Lower lobe of right lung (tissue), 2 donors: ENCODE measurements at places on chromosomes 7 and 10. TPM values are rescaled to one million over a fixed set of nuclear protein-coding genes. Genes with fewer than 3 reads are reported as not detected.

The PALD1 gene
- total RNA-seq: 16.0 TPM

The MCU gene
- total RNA-seq: 24.2 TPM

The AP4M1 gene
- 16.5 TPM for total RNA-seq

DNA sequence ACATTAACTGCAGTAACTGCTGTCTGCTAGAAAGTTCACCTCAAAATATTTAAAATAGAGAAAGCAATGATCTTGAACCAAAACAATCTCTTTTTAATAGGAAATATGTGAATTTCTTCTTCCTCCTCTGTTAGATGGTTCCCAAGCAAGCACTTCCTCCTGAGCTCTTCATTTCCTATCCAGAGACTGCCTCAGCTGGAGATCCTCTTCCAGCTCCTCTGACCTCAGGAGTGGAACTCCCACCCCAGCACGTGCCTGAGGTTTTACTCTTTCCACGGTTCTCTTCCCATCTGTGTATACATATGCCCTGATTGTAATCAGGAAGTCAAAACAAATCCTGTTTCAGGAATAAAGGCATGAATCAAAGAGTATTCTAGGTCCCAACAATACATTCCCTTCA, 5.6 kb downstream of the DENND11 start:
- no peak for DNase-seq

The GLCCI1 gene
- 63.9 TPM for total RNA-seq

DNA sequence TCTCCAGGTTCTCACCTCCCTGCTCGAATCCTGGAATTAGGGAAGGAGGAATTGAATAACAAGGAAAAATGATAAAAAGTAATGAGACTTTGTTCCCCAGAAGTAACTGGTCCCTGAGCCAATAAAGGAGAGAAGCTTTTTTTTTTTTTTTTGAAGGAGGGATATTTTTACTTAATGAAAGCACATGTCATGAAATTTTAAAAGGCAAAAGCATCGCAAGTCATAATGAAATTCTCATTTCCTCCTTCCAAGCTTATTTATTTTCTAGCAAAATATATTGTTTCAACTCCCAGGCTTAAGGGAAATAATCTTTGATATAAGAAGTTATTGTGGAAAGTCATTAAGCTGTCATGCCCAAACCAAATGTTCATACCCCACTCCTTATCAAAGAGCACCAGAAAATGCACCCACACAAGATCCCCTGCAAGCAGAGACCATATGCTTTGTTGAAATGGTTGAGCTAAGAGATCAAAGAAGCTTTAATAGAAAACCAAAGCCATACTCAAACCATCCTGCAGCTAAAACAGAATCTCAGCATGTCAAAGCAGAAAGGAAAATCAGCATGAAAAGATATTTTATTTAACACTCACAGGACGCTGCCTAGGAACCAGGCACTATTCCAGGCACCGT, 16.7 kb upstream of the ABCC2 start:
- no peak for DNase-seq

GRCh38 chr7:130899071-130899560, 165.1 kb upstream of the KLF14 start:
- DNase-seq: no peak

GRCh38 chr10:15640536-15641085, 79.1 kb downstream of the ITGA8 start:
- DNase-seq: no peak

DNA sequence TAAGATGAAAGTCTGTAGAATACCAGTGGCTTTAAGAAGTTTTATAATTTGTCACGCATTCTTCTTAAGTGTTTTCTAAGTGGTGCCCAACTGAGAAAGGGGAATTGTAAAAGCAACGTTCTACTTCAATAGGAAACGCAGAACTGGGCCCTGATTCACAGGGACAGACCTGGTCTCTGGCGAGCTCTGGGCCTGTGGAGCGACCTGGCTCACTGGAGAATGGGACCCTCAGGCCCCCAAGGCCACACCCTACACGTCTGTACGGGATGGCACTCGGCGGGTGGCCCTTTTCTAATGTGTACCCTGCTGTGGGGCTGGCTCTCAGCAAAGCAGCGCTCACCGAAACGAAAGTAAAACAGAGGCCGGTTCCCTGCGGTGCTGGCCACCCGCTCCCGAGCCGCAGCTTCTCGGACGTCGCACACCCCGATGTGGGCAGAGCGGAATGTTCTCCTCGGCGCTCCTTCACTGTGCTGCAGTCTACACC, 205.0 kb downstream of the DIP2C start:
- DNase-seq: no peak

DNA sequence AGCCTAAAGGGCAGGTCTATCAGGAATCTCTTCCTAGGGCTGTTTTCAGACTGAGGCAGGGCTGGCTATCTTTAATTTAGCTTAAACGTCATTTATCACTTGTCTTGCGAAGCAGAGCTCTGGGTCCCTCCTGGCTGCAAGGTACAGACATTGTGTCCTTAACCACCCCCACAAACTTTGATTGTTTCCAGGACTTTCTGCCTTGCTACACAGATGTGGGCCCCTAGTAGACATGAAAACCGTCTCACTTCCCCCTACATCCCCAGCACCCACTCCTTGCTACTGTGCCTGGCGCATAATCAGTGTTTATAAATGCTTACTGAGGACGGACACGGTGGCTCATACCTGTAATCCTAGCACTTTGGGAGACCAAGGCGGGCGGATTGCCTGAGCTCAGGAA, 54.5 kb downstream of the PIP4K2A start:
- DNase-seq: no peak

GRCh38 chr7:96671854-96672253, 37.8 kb downstream of the SEM1 start:
- no peak for DNase-seq

The FXYD4 gene
- not detected for total RNA-seq

DNA sequence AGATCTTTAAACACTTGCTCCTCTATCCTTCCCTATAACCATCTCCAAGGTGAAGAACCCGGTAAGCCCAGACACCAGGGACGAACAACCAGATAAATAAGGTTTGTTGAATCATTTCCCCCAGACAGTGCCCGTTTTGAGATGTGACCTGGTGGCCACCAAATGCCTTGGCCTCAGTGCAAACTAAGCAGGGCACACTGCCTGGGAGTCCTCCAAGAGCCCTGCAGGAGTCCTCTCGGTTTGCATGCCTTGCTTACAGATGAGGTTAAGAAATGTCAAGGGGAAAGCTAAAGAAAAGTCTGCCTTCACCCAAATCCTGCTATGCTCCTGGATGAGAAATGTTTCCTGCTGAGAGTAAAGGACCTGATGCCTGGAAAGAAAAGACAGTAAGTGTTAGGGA, 31.6 kb downstream of the SLIT1 start:
- no peak for DNase-seq

The REPIN1 gene
- 86.0 TPM for total RNA-seq

The LRRD1 gene
- total RNA-seq: not detected

GRCh38 chr7:155173905-155174304, 103.8 kb downstream of the HTR5A start:
- no peak for DNase-seq

The MSMB gene
- total RNA-seq: 5.3 TPM

DNA sequence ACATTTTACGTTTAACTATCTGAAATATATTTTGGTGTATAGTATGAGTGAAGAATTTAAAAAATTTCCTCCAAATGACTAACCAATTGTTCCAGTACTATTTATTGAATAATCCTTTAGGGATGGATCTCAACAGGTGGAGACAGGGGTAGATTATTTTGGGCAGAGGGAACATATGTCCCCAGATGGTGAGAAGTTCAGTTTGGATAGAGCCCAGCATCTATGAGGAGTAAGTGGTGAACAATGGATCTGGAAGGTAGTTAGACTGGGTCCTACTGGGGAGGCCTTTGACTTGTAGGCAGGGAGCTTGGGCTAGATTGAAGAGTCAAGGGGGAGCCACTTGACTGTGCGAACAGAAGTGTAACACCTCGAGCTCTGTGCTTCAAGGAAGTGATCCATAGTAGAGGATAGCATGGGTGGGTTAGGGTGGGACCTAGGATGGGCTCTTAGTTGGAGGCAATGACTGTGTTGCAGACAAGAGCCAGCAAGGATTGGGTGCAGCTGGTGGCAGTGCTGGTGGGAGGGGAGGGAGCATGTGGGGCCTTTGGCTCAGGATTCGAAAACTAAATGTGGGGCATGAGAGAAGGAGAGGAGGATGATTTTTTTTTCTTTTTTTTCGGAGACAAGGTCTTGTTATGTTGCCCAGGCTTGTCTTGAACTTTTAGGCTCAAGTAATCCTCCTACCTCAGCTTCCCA, 3.9 kb upstream of the PURB start:
- DNase-seq: no peak

- DNase-seq: no peak
These were observed 101.4 kb upstream of the FAM133B start for GRCh38 chr7:92691578-92691977.

DNA sequence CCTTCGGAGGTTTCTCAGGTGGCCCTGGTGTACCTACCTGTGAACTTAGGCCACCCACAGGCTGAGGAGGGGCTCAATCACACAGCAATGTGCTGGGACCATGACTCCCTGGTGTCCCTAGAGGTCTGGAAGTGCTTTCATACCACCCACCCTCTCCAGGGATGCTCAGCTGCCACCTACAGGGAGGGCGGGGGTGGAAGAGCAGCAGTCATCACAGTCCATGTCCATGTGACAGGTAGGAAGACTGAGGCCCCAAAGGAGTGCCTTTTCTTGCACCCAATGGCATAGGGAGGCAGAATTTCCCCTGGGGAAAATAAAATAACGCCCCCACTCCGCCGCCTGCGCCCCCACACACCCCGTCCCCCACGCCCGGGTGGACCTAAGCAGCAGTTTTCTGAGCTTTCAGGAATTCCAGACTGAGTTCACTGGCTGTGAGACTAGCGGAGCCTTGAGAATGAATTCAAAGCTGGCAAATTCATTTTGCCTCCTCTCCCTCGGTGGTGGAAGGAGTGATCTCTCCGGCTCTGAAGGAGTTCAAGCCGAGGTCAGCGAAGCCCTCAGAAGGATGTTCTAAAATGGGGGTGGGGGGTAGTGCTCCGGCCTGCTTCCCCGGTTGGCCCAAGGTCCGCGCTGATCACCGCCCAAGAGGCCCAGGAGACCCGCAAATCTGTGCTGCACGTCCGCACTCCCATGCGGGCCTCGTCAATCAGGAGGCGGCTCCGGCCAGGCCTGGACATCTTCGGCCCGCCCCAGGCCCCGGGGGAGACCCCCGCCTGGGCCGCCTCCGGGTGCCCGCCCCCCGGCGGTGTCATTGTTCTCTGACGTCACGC, 2.1 kb upstream of the ZMIZ1 start:
- DNase-seq: peak; percentile 35

The CALN1 gene
- not detected for total RNA-seq

The SH2D4B gene
- 1.4 TPM for total RNA-seq

DNA sequence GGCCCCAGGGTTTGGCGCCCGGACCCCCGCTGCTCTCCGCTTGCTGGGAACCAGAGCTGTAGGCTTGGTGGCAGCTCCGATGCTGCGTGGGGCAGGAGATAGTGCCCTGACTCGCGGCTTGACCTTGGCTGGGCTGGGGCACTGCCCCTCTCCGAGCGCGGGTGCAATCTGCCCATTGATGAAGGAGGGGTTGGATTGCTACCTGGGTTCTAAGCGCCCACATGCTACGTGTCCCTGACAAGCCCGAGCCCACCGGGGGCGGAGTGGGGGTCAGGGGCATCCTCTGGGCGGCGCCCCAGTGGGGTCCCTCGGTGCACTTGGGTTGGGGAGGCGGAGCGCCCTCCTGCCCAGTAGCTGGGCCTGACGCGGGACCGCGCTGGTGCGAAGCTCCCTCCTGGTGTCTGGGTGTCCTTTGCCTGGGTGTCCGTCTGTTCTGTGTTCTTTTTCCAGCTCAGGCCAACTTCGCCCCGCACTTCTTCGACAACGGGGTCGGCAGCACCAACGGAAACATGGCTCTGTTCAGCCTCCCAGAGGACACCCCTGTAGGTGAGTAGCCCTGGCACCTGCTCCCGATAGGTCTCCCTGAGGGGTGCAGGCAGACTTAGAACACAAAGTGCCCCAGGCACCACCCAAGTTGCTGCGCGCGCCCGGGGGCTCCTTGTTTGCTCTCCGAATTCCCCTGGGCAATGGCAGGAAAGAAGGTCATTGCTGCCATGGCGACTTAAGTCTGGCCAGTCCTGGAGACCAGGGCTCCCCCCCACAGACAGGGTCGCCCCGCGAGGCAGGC, 900 bp downstream of the CDHR1 start:
- no peak for DNase-seq

The WDR86 gene
- 4.4 TPM for total RNA-seq

GRCh38 chr7:8112685-8113084, 144.1 kb downstream of the GLCCI1 start:
- DNase-seq: no peak

DNA sequence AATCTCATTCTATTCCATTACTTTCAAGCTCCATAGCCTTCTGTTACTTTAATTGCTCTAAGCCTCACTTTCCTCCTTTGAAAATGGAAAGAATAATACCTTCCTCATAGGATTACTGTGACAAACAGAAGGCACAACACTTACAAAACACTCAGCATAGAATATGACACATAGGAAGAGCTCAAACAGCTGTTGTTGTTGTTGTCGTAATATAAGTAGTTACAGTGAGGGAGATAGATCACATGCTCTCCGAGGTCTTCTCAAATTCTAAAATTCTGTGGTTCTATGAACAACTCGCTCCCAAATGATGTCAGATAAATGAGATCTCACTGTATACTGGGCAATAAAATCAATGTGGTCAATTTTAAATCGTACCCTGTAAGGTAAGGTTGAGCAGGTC, 1049.3 kb upstream of the C7orf33 start:
- no peak for DNase-seq

The TLX1 gene
- total RNA-seq: not detected

GRCh38 chr7:4791738-4792536, 16.5 kb downstream of the AP5Z1 start:
- DNase-seq: peak; percentile 83

DNA sequence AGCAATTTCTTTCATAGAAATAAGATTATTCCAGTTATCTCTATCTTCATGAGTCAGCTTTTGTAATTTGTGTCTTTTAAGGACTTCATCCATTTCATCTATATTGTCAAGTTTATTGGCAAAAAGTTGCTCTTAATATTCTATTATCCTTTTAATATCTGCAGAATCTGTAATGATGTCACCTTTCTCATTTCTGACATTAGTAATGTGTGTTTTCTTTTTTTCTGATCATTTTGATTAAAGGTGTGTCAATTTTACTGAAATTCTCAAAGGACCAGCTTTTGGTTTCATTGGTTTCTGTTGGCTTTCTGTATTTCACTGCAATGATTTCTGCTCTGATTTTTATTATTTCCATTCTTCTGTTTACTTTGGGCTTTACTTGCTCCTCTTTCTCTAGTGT, 17.9 kb upstream of the OR2AE1 start:
- DNase-seq: no peak

DNA sequence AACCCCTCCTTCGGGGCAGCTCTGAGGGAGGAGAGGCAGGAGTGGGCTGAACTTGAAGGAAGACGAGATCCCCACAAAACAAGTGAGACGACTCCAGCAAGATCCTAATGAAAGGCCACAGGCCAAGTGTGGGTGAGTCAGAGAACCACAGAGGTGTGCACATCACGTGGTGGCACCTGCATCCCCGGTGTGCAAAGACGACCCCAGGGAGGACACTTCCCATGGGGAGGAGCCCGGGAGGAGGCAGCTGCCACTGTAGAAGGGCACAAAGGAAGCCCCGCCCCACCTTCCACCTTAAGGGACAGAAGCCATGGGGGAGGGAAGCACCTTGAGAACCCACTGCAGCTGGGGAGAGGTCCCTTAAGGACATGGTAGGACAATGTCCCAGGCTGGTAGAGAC, 45.7 kb downstream of the ESYT2 start:
- no peak for DNase-seq

- DNase-seq: no peak
These were observed 21.9 kb downstream of the ARID5B start for GRCh38 chr10:61923210-61923949.
